ENCODE measurements at places on chromosomes 2 and 18.
A peak's percentile ranks its signal among the peaks of the same experiment; 100 is the strongest.

DNA sequence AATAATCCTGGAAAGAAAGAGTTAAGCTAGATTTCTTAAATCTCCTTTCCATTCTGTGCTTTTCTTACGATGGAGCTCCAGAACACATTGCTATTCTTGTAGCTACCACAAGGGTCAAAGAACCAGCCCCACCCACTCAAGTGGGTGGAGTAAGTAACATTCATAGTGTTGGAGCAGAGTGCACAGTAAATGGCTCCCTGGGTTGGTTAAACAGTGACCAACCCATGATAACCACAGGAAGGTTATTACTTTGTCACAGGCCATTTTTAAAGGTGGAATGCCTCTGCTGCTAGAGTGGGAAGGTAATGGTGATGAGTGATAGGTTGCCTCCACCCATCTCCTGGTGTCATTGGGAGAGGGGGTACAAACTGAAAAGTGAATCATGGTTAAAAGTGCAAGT is 13.9 kb downstream of the ARPC2 start:
- DNase-seq = peak; percentile 19

GRCh38 chr2:240435948-240436682 is 652 bp downstream of the GPC1 start:
- DNase-seq = no peak

GRCh38 chr2:109437325-109438090 is 176.3 kb downstream of the SEPTIN10 start:
- no peak for DNase-seq

- DNase-seq = no peak
These were observed 36.6 kb downstream of the CYP1B1 start for GRCh38 chr2:38039121-38039910.

- DNase-seq = no peak
These were observed 19.9 kb downstream of the ARMC9 start for GRCh38 chr2:231218366-231218765.

GRCh38 chr2:185044323-185044874 is 446.1 kb downstream of the ZNF804A start:
- no peak for DNase-seq

DNA sequence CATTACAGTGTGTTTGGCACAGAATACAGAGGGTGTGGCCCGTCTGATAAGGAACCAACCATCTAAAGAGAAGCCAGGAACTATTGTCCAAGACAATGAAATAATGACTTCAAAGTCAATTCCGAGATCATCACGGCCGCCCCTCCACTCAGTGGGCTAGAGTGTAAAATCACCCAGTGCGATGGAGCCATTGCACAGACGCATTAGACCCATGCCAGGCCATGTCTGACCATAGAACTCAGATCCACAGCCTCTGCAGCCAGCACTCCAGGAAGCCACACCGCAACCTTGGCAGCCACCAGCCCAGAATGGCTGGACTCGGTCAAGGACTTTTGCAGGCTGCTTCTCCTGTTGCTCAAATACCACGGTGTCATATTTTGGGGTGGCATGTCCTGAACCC is 835.7 kb downstream of the DCDC2C start:
- no peak for DNase-seq

DNA sequence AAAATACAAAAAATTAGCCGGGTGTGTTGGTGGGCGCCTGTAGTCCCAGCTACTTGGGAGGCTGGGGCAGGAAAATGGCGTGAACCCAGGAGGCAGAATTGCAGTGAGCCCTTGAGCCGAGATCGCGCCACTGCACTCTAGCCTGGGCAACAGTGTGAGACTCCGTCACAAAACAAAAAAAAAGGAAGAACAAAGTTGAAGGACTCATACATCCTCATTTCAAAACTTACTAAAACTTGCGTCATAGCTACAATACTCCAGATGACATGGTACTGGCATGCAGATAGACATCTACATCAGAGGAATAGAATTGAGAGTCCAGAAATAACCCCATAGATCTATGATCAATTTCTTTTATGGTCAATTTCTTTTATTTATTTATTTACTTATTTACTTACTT is 13.6 kb upstream of the CYP27C1 start:
- no peak for DNase-seq

DNA sequence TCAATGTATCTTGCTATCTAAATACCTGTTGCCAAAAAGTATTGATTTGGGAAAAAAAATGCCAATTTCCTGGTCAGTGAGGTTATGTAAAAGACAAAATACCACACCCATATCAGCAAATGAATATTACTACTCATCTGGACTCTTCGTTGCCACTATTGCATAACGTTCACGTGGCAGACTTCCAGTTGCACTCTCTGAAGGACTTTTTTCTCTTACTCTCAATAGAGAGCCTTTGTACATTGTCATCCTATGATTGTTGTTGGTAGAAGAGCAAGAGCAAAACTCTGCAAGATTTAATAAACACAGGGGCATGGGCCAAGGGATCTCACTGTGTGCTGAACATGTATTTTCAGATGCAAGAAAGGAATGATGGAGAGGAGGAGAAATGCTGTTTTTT is 689.8 kb downstream of the MBD2 start:
- DNase-seq = no peak

Measured in GM19239 (cell line).